ENCODE measurements at places on chromosomes 1 and 21.
A peak's percentile ranks its signal among the peaks of the same experiment; 100 is the strongest.

GRCh38 chr1:18339161-18339560 lies 141.6 kb upstream of the KLHDC7A start:
- no peak for DNase-seq

- DNase-seq, result no peak
These were observed 7.1 kb upstream of the TNR start for GRCh38 chr1:175750366-175751071.

DNA sequence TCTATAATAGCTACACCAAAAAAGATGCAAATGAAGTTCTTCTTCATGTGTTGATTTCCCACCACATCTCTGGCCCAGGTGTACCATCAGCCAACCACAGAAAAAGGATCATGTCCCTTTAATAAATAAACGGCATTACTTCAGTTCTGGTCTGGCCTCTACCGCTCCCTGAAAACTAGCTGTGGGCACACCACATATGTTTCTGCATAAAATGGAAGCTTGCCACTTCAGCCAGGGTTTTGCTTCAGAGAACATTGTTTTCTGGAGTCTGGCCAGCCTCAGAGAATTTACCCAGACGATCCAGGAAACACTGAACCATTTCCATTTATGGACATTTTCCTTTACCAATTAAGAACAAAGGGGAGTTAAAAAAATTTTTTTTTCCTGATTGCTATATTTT lies 5.8 kb upstream of the LAMC2 start:
- peak; percentile 9 for DNase-seq

DNA sequence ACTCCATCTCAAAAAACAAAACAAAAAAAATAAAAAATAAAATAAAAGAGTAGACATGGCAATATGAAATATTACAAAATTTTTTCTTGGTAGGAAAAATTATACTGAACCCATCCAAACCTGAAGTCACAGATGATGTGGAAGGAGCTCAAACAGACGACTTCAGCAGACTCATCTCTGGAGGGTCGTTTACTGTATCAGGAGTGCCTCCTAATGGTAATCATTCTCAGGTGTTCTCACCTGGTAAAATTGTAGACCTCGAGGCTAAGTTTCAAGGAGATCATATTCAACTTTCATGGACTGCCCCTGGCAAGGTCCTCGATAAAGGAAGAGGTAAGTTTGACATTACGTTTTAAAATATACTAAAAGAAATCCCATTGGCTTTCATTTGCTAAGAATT lies 54.3 kb upstream of the SH3GLB1 start:
- no peak for DNase-seq

DNA sequence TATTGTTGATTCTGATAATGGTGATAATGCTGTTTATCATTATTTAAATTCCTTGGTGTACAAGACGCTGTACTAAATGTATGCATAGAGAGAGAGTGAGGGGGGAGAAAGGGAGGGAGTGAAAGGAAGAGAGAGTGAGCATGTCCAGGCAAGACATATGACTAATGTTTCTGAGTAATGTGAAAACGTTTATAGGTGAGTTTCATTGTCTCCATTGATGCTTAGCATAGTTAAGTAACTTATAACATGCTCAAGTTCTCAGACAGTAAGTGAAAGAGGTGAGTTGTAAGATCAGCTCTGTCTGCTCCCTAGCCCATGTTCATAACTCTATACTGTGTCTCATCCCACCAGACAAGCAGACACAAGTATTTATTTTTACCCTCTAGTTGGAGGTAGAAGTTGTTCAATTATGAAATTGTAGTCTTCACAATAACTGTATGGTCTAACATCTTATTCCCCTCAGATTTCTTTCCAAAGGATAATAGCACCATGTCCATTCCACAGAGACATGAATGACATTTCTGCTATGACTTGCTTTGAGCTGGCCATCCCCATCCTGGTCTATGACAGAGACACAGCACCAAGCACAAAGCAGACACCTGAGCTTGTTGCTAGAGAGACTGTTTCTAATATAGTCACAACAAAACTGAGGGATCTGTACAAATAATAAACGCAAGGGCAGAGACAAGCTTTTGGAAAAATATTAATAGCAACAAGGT lies 285.1 kb downstream of the CACNA1E start:
- no peak for DNase-seq

- no peak for DNase-seq
These were observed 11.6 kb downstream of the SLC2A5 start for GRCh38 chr1:9057851-9058250.

GRCh38 chr1:216119600-216119999 lies 303.6 kb downstream of the USH2A start:
- DNase-seq, result peak; percentile 50

DNA sequence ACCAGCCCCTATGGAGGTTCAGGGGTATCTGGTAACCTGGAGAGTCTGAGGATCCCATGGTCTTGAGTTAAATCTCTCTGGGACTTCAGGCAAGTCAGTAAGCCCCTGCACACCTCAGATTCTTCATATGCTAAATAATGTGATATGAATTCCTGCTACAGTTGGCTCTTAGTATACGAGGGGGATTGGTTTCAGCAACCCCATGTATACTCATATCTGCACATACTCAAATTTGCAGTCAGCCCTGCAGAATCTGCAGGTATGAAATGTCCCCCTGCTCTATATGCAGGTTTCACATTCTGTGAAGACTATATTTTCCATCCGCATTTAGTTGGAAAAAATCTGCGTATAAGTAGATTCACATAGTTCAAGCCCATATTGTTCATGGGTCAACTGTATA lies 136.6 kb downstream of the TOMM20 start:
- DNase-seq, result no peak

DNA sequence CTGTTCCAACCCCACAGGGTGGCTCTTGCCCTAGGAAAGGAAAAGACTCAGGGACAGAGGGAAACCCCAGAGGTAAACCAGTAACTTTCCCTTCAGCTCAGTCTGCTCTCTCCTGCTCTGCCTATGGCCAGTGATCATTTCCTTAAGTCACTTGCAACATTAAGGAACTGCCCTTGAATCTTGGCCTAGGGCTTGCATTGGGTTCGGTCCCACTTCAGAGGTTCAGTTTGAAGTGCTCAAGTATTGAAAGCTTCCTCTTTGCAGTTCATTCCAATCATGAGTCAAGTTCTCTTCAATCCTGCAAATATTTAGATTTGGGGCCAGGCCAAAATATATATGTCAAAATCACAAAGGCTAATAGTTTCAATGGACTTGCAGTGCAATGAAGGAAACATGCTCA lies 97.7 kb upstream of the IRF2BP2 start:
- DNase-seq, result peak; percentile 88

DNA sequence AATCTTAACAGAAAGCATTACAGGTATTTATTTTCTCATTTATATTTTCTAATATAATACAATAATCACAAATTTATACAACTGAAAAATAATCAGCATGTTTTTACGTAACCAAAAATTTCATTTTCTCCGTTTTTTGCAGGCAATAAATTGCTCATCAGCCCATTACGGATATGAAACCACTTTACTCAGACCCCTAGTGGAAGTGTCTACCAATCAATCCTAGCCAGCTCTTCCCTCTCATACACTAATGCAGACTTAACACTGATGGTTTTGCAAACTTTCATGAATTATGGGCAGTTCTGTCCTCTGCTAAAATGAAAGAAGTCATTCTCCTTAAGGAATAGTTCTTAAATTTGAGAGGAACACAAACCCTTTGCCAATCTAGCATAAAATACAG lies 124.7 kb downstream of the EIF4G3 start:
- peak; percentile 38 for DNase-seq

GRCh38 chr1:84145068-84145467 lies 997 bp downstream of the PRKACB start:
- DNase-seq, result peak; percentile 42

Measured in suppressor macrophage treated with lipopolysaccharide for 1 hour (primary cell).